ENCODE measurements at places on chromosomes 1 and 21. TPM values are rescaled to one million over a fixed set of nuclear protein-coding genes. Genes with fewer than 3 reads are reported as not detected.

The ATP6V1G3 gene
- total RNA-seq: not detected

The C1orf74 gene
- total RNA-seq: 1.6 TPM

The LCE1D gene
- not detected for total RNA-seq

The TAF12 gene
- 21.8 TPM for total RNA-seq

The GTF2B gene
- total RNA-seq: 26.0 TPM

The EXOSC10 gene
- 47.7 TPM for total RNA-seq

The FAM163A gene
- not detected for total RNA-seq

The NIPAL3 gene
- 38.0 TPM for total RNA-seq

The DYNLT5 gene
- total RNA-seq: 5.9 TPM

The MYBPHL gene
- 2.8 TPM for total RNA-seq

The NR5A2 gene
- 1.4 TPM for total RNA-seq

The OXCT2 gene
- 0.47 TPM for total RNA-seq

The RGSL1 gene
- total RNA-seq: not detected

The HRNR gene
- total RNA-seq: not detected

The NBPF15 gene
- 43.2 TPM for total RNA-seq

The UTS2 gene
- not detected for total RNA-seq

The LRRC38 gene
- not detected for total RNA-seq

The KIAA1614 gene
- 4.1 TPM for total RNA-seq

The DPT gene
- 18.6 TPM for total RNA-seq

The SFN gene
- total RNA-seq: 47.5 TPM

The WNT3A gene
- 6.0 TPM for total RNA-seq

The TLCD4 gene
- total RNA-seq: 11.3 TPM

The CFAP107 gene
- 2.9 TPM for total RNA-seq

The TEX38 gene
- total RNA-seq: not detected

The ARTN gene
- total RNA-seq: 0.27 TPM

The SLC35D1 gene
- 5.6 TPM for total RNA-seq

The URB1 gene
- 10.3 TPM for total RNA-seq
